ENCODE measurements at places on chromosomes 12 and 14.

GRCh38 chr12:54991161-54991990 lies 6.8 kb upstream of the TESPA1 start:
- H3K4me3 ChIP-seq: peak overlapping the region; percentile 83
- H3K27ac ChIP-seq: peak overlapping the region; percentile 96
- DNase-seq: peak; percentile 70

DNA sequence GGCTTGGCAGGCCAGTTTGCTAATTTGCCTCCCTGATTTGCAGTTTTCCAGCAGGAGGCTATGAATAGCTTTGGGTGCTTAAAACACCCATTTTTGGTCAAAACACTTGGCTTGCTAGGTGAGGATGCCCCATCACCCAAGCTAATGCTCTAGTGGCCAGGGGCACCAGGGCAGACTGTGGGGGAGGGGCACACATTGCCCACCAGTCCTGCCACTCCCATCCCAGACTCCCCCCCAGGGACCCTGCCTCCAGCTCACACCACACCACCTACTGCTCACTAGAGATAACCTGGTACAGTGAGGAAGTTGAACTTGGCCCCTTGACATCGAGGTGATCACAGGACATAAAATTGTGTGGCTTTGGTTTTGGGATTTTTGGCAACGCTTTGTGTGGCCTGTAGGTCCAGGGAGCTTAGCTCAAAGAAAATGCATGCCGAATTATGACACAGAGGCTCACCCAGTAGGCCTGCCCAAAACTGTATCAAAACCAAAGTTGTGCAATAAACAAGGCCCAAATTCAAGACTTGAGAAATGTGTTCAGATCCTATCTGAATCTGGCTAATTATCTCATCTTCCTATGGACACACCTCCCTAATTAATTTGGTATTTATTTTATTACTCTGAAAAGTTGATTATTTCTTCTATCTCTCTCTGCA lies 4.3 kb downstream of the NUAK1 start:
- no peaks in the 10 kb centered on the region for H3K36me3 ChIP-seq
- DNase-seq: no peak
- no peak overlapping the region for H3K27ac ChIP-seq

- H3K27ac ChIP-seq: no peak overlapping the region
- peaks cover 3% of the 10 kb centered on the region for H3K4me1 ChIP-seq
- peaks cover 4% of the 10 kb centered on the region for H3K36me3 ChIP-seq
- H3K4me3 ChIP-seq: no peak overlapping the region
These were observed 72.8 kb downstream of the SCARB1 start for GRCh38 chr12:124790650-124791400.

DNA sequence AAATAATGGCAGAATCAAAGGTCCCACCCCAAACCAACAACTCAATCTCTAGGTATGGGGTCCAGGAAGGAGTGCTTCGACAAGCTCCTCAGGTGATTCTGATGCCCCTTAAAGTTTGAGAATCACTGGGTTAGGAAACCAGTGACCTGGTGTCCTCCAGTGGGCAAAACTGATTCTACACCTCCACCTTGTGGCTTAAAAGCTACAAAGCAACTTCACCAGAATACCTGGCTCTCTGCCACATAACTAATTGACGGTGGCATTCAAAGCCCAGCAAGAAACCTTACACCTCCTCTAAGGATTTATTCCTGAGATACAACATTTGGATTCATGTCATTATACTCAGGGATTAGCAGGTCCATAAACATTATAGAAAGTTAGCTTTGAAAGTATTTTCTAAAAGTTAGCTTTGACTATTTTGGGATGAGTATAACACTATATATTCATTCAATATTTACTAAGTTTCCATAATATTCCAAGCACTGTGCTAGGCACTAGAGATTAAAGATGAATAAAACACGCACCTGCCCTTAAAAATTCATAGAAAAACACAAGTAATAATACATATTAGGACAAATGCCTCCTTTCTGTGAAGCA lies 45.4 kb downstream of the DCAF5 start:
- no peak overlapping the region for H3K4me3 ChIP-seq
- no peaks in the 10 kb centered on the region for H3K27me3 ChIP-seq
- H3K4me1 ChIP-seq: peaks cover under 1% of the 10 kb centered on the region
- peak; percentile 42 for DNase-seq
- no peak overlapping the region for H3K27ac ChIP-seq

DNA sequence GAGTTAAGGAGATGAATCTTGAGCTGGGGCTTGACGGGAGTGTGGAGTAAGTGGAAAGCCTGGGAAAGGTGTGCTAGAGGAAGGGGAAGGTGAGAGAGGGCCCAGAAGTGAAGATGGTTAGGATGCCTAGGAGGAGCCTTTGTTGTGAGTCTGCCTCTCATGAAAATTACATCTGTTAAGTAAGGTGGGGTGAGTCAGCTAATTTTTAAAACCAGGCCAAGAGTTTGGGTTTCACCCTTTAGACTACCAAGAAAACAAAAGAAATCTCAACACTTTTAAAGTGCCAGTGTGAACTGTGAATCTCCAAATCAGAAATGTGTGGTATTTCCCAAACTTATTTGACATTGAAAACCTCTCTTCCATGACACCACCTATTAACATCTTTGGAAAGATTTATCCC lies 185.2 kb downstream of the CRADD start:
- H3K27me3 ChIP-seq: peaks cover under 1% of the 10 kb centered on the region
- H3K36me3 ChIP-seq: peaks cover 10% of the 10 kb centered on the region
- H3K27ac ChIP-seq: no peak overlapping the region
- no peak for DNase-seq
- peaks cover 9% of the 10 kb centered on the region for H3K4me1 ChIP-seq

DNA sequence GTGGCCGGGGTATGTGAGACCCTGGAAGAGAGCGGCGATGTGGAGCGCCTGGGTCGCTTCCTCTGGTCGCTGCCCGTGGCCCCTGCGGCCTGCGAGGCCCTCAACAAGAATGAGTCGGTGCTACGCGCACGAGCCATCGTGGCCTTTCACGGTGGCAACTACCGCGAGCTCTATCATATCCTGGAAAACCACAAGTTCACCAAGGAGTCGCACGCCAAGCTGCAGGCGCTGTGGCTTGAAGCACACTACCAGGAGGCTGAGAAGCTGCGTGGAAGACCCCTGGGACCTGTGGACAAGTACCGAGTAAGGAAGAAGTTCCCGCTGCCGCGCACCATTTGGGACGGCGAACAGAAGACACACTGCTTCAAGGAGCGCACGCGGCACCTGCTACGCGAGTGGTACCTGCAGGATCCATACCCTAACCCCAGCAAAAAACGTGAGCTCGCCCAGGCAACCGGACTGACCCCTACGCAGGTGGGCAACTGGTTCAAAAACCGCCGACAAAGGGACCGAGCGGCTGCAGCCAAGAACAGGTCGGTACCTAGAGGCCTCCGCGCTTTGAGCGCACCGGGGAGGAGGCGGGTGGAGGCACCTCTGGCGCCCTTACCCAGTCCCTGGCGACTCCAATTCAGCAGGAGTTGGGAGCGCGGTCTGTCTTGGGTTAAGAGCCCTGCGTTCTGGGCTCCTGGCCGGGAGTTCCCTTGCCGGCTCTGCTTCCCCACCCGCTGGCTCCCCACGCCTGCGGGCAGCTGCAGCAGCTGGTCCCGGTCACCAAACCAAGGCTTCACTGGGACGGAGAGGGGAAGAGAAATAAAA lies 700 bp downstream of the SIX6 start:
- H3K27ac ChIP-seq: peak overlapping the region; percentile 68
- no peak overlapping the region for H3K4me3 ChIP-seq
- peaks cover 7% of the 10 kb centered on the region for H3K4me1 ChIP-seq
- peaks cover 1% of the 10 kb centered on the region for H3K36me3 ChIP-seq

- peaks cover 58% of the 10 kb centered on the region for H3K27me3 ChIP-seq
- peak overlapping the region; percentile 32 for H3K4me3 ChIP-seq
- peaks cover 19% of the 10 kb centered on the region for H3K4me1 ChIP-seq
- H3K36me3 ChIP-seq: peaks cover 4% of the 10 kb centered on the region
- H3K27ac ChIP-seq: no peak overlapping the region
- DNase-seq: no peak
These were observed 1.2 kb downstream of the PIANP start for GRCh38 chr12:6699259-6699988.

- peaks cover 1% of the 10 kb centered on the region for H3K36me3 ChIP-seq
- H3K27ac ChIP-seq: no peak overlapping the region
- H3K4me3 ChIP-seq: peak overlapping the region; percentile 41
- DNase-seq: no peak
- H3K4me1 ChIP-seq: peaks cover 12% of the 10 kb centered on the region
These were observed 572 bp upstream of the RASSF8 start for GRCh38 chr12:25957793-25958427.

DNA sequence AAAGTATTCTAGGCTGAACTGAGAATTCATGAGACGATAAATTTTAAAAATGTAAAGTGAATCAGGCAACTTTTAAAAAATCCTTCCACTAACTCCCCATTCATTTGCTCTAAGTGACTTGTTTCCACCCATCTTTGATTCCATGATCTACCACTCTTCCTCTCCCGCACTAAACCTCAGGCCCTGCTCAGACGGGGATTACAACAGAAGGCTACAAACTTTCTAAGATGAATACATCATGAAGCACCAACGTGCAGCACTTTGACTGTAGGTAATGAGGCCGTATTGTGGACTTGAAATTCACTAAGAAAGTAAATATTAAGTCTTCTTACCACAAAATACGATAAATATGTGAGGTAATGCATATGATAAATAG lies 30.0 kb downstream of the TMEM132D start:
- no peak overlapping the region for H3K4me3 ChIP-seq
- H3K36me3 ChIP-seq: no peaks in the 10 kb centered on the region
- DNase-seq: no peak
- no peak overlapping the region for H3K27ac ChIP-seq
- no peaks in the 10 kb centered on the region for H3K27me3 ChIP-seq

GRCh38 chr12:6110006-6110405 lies 14.5 kb downstream of the VWF start:
- no peak for DNase-seq
- H3K27ac ChIP-seq: no peak overlapping the region
- no peak overlapping the region for H3K4me3 ChIP-seq
- no peaks in the 10 kb centered on the region for H3K36me3 ChIP-seq
- no peaks in the 10 kb centered on the region for H3K4me1 ChIP-seq

DNA sequence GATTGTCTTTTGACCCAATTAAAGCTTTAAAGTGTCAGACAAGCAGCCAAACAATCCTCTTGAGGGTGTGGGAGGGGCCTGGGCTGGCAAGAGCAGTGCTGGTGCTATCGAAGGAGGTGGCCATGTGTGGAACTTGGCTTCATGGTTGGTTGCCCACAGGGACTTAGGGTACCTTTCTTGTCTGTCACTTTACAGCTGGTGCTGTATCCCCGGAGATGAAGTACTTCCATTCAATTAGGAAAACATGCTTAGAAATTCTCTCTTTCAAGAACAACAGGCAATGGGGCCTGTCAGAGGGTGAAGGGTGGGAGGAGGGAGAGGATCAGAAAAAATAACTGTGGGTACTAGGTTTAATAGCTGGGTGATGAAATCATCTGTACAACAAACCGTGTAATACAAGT lies 86.5 kb downstream of the DAAM1 start:
- H3K27ac ChIP-seq: peak overlapping the region; percentile 69
- H3K4me1 ChIP-seq: peaks cover 35% of the 10 kb centered on the region
- no peaks in the 10 kb centered on the region for H3K27me3 ChIP-seq
- no peak for DNase-seq
- H3K36me3 ChIP-seq: peaks cover 8% of the 10 kb centered on the region
- no peak overlapping the region for H3K4me3 ChIP-seq

- peaks cover 44% of the 10 kb centered on the region for H3K27me3 ChIP-seq
- no peaks in the 10 kb centered on the region for H3K4me1 ChIP-seq
- H3K27ac ChIP-seq: no peak overlapping the region
- H3K4me3 ChIP-seq: no peak overlapping the region
- no peaks in the 10 kb centered on the region for H3K36me3 ChIP-seq
These were observed 80.8 kb downstream of the EMP1 start for GRCh38 chr12:13277293-13277692.

Measured in activated CD8-positive, alpha-beta memory T cell treated with anti-CD3 and anti-CD28 coated beads, Interleukin-2, amount 10 ng/mL, durations not matched to agents 7 days and 5 days (primary cell).